ENCODE measurements at places on chromosomes 7 and 10.

GRCh38 chr10:52004342-52004949 is 305.1 kb upstream of the CSTF2T start:
- DNase-seq: no peak

- no peak for DNase-seq
Measured at GRCh38 chr10:126422567-126422966, 34.3 kb upstream of the ADAM12 start.

- no peak for DNase-seq
Measured at GRCh38 chr7:9264395-9264794, 831.0 kb downstream of the NXPH1 start.

DNA sequence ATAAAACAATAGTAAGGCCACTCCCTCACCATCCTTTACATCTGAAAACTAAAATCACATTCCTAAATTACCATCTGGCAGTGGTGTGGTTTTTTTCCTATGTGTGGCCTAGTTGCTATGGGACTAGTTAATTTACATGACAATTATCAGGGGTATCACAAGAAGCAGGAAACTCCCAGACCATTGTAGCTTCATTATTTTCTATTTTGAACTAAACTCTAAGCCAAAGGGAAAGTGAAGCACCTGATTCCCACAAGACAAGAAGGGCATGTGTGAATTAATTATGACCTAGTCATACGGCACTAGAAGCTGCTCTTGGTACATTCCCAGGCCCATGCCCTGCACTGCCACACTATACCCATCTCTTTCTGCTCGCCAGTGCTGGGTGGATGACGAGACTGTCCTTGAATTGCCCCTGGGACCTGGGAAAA is 103.4 kb downstream of the ATXN7L1 start:
- no peak for DNase-seq

GRCh38 chr10:70503776-70504175 is 25.2 kb downstream of the PALD1 start:
- no peak for DNase-seq

DNA sequence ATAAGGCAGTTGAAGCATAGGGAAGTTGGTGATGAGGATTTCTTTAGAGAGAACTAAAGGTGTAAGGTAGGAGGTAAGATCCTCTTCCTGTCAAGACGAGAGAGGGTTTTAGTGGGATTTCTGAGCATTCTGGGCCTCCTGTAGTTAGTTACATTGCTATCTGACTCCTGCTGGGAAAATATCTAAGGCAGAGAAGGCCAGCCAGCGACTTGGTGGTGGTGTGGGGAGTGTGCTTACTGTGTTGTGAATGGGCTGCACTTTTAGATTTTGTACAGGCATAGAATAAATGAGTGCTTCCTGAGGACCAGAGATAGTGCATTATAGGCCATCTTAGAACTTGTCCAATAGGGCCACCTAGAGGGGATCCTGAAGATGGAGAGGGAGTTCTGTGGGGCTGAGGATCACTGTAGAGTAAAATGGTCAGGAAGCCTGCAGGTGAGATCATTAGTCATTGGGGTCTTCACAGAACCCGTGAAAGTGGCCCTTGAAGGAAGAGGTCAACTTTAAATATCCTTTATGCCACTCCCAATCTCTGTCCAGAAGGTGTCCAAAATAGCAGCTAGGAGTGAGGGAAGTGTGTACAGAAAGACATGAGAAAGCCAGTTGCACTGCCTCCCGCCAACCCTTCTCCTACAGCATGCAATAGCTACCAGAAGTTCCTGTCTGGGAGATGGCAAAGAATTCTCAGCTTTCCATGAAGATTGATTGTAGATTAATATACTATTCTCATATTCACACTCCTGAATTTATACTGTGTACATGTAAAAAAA is 266.6 kb downstream of the POLR1F start:
- peak; percentile 52 for DNase-seq

DNA sequence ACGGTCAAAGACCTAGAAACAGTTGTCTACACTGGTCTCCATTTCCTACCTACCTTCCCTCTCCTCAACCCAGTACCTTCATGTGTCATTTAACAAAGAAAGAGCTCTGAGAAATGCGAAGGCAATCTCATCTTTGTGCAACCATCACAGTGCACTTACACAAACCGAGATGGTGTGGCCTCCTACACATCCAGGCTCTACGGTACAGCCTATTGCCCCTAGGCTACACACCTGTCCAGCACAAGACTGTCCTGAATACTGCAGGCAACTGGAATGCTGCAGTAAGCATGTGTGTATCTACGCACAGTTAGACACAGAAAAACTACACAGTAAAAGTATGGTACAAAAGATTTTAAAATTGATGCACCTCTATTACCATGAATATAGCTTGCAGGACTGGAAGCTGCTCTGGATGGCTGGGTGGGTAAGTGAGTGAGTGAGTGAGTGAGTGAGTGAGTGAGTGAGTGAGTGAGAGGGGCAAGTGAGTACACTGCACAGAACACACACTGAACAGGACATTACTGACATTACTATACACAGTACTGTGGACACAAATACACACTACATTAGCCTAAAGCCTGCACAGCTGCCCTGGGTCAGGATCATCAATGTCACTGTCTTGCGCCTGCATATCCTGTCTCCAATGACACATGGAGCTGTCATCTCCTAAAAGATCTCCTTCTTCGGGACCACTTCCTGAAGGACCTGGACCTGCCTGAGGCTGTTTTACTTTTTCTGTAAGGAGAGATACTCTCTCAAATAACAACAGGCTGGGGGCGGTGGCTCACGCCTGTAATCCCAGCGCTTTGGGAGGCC is 18.5 kb downstream of the ITGB1 start:
- DNase-seq: no peak

- no peak for DNase-seq
Measured at GRCh38 chr10:74314166-74314565, 163.1 kb downstream of the ADK start.

DNA sequence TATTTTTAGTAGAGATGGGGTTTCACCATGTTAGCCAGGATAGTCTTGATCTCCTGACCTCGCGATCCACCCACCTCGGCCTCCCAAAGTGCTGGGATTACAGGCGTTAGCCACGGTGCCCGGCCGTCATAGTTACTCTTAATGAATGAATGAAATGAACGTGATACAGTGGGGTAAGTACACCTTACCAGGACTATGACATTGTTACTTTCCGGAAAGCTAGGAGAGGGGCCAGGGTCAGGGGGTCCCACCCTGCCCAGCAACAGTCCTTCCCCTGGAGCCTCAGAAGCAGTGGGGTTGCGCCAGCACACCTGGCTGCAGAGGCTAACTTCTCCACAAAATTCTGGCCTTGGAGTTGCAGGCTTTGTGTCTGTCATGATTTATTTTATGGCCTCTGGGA is 21.4 kb downstream of the VSTM4 start:
- DNase-seq: no peak

GRCh38 chr7:26630941-26631580 is 233.3 kb downstream of the SKAP2 start:
- no peak for DNase-seq

DNA sequence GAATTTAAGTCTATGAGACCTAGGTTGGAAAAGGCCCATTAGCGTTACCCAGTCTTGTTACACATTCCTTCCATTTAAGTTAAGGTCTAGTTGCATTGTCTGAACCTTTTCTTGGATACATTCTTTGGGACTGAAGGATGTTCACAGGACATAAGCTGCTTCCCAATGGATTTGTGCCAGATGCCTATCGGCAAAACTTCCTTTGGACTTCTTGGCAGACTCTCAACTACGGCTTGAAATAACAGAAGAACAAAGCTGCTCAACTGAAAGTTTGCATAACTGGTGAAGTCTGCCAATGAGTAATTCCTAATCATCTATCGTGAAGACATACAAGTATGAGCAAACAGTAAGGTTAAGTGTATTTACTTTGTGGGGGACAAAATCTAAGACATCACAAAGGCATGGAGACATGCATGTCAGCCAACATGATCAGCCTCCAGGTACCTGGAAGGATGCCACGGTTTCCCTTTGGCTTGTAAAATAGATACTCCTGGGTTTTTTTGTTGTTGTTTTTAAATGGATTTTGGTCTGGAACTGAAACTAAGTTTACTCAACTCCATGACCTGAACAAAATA is 35.4 kb downstream of the MALSU1 start:
- DNase-seq: no peak

GRCh38 chr10:4344492-4344994 is 481.5 kb upstream of the AKR1E2 start:
- DNase-seq: no peak

DNA sequence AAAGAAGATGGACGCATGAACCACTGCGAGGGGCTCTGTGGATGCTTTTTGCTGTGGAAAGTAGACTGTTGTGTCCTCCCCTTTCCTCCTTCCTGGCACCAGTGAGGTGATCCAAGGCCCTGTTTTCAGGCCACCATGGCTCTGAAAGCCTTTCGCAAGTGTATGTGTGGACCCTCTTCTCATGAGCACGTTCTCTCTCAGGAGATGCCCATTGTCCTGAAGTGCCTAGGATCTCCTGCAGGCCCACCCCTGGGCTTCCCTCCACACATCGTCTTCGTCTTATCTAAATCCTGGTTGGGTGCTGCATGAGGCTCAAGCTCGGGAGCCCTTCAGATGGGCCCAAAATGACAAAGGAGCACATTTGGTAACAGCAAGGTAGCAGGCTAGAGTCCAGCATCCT is 188.2 kb downstream of the PTPN20 start:
- no peak for DNase-seq

Data from WERI-Rb-1 (cell line).